ENCODE measurements at places on chromosomes 1 and 21.
A peak's percentile ranks its signal among the peaks of the same experiment; 100 is the strongest.

DNA sequence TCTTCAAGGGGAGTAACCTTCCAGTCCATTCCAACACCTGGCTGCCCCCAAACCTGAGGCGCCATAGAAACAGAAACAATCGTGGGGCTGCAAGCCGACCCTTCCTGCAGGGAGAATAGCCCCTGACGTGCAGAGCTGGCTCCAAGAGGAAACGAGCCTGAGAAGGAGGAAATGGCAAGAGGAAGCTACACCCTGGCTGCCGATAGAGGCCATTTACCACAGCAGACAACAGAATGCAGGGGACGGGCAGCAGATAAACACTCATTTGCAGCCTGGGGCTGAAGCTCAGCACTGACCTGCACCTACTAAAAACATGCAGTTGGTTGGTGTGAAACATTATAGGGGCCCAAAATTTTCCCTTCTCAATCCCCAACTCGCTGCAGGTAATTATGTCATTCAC lies 8.7 kb upstream of the TDRD10 start:
- DNase-seq = no peak

DNA sequence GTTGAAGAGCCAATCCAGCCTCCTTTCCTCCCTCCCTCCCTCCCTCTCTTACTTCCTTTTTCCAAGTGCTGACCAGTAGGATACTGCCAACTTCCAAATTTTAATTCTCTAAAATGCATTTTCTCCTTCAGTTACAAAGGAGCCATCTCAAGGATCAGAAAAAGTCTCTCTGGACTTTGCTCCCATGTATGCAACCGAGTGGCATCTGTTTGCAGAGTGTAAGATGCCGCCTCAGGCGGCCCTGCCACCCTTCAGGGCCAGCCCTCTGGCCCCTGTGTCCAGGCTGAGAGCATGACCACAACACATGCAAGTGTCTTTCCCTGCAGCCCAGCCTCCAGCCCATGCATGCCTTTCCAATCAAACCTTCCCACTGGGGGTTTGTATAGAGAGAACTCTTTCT lies 205.3 kb upstream of the RAB4A start:
- DNase-seq = no peak

DNA sequence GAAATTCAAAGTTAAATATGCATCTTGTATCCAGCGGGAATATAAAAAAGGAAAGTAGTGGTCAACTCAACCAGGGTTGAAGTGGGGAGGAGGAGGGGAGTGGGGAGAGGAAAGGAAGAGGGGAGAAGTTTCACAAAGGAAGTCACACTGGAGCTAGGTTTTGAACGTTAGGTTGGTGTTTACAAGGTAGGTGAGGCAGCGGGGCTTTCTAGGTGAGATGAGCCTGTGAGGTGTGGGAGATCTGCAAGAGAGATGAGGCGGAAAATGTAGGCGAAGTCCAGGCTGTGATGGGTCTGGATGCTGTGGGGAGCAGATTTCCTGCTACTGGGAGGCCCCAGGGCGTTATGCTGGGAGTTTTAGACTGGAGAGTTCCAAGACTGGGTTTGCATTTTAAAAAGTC lies 36.1 kb upstream of the IL20 start:
- no peak for DNase-seq

DNA sequence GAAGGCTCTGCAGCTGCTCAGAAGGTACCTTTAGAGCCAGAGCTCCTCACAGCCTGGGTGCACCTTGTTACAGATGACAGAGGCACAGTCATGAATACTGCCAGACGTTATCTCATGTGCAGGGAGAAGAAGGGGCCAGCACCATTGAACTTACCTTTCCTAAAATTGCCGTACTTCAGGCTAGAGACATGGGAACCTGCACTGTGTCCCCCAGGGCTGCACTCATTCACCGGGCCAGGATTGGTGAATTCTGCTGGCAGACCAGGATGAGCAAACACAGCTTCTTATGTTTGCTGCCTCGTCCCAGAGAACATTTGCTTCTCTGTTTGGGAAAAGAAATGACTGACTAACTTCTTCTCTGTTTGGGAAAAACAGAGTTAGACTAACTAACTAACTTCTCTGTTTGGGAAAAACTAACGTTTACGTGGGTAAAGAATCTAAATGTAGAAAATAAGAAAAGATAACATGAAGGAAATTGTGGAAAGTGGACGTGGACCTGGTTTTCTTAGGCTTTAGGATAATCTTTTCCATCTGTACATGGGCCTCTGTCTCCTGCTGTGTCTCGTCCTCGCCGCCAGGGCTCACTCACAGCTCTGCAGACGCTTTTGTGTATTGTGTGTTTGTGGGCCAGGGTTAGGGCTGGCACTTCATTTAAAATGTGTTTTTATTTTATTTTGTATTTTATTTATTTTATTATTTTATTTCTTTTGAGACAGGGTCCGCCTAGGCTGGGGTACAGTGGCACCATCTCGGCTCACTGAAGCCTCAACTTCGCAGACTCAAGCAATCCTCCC lies 9.9 kb downstream of the OBSCN start:
- no peak for DNase-seq

GRCh38 chr1:65435987-65436386 lies 15.5 kb downstream of the LEPR start:
- no peak for DNase-seq

GRCh38 chr1:38084113-38084512 lies 37.5 kb upstream of the POU3F1 start:
- no peak for DNase-seq

DNA sequence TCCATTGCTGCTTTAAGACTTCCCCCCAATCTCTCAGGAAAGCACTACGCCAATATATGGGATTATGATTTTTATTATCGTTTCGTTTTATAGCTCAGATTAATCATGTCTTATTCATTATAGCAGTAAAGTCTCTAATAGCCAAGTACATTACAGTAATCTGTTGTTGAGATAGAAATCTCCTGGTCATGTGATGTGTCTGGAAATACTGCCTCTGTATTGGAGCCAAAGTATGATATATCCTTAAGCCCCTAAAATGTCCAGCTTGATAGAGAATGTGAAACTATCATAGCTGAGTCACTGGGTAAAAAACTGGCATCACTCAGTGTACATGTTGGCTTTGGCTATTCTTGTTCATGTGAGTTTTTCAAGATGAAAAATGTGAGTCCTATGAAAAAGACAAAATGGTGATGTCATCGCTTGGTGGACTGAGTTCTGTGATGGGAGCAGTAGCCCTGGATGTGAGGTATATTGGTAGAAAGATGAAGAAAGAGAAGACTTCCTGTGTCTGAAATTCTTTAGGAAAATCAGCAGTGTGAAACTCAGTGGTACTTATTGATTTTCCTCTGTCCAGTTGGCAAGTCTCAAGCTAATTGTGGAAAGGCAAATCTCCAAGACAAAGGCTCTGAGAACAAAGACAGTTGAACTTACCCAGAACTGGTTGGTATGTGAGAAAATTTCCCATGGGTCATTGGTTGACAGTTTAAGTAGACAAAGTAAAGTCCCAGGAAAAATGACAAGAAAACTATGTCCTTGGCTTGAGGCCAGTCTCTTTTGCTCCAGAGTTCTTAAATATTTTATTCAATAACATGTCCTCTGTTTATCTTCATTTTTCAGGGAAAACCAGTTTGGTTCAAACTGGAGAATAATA lies 76.2 kb downstream of the BRINP2 start:
- no peak for DNase-seq

GRCh38 chr1:41414296-41414695 lies 53.1 kb downstream of the FOXO6 start:
- DNase-seq = no peak

DNA sequence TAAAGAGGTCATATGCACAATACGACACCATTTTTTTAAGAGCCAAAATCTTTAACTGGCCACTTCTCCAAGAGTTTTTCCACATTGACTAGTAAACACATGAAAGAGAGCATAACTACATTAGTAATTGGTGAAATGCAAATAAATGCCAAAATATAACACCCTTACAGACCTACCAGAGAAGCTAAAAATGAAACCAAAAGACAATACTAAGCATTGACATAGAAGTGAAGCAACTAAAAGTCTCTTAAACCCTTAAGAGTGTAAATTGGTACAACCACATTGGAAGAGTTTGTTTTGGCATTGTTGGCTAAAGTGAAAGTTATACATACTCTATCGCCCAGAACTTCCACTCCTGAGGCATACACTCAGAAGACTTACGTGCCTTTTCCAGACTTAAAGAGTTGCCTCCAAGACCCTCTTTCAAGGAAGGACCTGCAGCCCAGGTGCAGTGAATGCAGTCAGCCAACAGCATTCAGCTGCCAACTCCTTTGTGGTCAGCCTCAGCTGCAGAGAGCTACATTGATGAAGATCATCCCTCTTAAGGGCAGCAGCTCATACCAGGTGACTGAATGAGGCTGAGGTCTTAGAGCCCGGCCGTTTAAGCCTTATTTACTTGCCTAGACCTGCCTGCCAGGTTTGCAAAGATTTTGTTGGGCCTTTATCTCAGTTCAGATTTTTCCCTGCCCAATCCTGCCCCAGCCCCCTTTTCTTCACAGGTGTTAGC lies 839.1 kb upstream of the ADGRL2 start:
- no peak for DNase-seq

- peak; percentile 44 for DNase-seq
These were observed 5.8 kb upstream of the CHI3L2 start for GRCh38 chr1:111221633-111222291.

GRCh38 chr21:16086936-16087335 lies 357.2 kb downstream of the USP25 start:
- DNase-seq = no peak

- DNase-seq = peak; percentile 53
These were observed 13.7 kb downstream of the DHRS3 start for GRCh38 chr1:12604114-12604874.

DNA sequence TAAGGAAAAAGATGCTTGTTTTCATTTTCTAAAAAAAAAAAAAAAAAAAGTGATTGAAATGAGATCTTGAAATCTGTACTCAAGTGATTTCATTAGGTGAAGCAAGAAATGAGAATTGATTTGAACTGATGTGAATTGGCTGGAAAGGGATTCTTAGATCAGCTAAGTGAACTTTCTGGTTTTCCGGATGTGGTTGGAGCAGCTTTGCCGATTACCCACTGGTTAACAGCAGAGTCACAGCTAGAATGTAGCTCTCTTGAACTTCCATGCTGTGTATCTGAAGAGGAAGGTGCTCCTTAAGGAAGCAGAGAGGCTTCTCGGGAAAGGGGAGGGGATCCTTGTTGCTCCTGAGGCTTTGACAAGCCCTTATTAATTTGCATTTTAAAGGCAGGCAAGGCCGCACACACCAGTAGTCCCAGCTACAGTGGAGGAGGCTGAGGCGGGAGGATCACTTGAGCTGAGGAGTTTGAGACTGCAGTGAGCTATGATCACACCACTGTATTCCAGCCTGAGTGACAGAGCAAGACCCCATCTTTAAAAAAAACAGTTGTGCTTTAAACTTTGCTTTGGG lies 28.7 kb upstream of the PWP2 start:
- no peak for DNase-seq

DNA sequence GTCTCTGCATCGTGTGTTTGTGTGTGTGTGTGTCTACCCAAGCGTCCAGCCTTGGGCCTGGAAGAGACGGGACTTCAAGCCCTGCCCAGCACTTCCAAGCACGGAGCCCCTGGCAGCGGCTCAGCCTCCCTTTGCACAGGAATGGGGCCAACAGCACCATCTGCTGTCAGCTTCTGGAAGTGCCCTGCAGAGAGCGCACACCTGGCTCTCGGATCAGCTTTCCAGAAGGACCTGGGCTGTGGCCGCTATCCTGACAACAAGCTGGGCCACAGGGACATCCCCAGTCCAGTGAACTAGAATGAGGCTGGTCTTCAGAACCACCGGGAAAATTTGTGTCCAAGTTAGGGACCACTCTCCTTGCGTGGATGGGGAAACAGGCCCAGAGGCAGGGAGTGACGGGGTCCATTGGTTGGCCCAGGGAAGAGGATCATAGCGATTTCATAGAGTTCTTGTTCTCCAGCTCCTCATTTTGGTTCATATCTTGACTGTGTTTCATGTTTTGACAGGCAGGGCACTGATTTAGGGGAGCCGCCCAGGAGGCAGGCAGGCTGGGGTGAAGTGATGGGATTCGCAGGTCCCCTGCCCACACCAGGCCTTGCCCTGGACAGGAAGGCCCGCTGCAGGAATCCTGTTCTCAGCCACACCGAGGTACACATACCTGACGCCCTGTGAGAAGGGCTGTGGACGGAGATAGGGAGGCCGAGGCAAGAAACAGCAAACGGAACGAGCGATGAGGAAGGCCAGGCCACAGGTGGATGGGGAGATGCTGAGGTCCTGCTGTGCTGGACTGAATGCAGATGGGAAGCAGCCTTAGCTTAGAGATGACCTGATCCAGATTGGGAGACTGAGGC lies 38.4 kb downstream of the TAS1R2 start:
- DNase-seq = peak; percentile 50

DNA sequence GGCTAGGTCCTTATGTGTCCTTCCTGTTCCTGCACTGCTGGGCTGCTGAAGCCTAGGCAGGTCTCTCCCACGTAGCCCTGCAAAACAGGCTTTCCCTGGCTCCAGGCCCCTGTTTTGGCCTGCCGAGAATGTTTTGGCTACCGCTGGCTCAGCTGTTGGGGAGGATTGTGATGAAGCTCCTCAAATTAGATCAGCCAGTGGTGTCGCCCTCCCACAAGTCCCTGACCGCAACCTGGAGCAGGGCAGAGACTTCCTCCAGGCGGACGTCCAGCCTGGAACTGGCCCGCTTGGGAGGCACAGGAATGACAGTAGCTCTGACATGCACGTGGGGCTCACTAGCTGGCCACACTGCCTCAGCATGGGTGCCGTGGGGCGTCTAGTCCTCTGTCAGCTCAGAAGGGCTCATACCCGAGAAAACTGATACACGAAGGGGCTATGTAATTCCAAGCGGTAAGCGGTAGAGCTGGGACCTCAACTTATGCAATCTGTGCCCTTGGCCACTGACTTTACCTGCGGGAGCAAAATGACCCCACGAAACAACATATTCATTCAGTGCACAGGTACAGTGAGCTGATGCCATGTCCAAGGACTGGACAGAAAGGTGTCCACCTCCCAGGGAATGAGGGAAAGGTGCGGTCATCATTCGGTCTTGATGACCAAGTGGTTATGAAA lies 26.6 kb downstream of the DHRS3 start:
- DNase-seq = no peak

DNA sequence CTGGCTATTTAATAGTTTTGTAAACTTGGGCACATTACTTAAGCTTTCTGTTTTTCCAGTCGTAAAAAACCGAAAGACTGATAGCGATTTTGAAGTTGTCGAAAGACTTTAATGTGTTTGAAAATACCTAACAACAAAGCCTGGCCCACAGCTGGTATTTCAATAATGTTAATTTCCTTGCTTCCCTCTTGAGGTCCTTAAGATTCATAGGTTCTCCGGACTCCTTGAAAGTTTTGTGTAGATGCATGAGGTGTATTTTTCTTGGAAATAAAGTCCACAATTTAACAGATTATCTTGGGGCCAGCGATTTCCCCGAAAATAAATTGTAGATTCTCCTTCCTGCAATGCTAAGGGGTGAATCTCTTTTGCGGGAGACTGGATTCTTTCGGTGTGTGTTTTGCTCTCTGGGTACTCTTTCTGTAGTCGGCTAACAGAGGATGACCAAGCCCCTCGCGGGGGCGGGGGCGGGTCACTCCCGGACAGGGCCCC lies 735 bp upstream of the YTHDF2 start:
- no peak for DNase-seq

DNA sequence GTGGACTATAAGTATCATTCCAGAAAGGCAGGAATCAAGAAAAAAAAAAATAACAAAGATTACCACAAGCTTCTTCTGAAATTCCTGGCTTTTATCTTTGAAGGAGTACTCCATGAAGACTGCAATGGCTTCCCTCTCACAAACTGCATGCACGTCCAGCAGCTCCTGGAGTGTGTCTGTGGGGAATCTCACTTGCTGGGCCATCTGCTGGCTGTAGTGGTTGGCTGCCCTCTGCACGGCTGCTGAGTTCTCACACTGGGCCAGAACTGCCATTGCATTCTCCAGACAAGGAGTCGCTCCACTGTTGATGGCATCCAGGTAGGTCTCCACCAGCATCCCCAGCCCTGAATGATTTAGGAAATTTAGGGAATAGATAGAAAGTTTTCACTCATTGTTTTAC lies 23.3 kb upstream of the GBP2 start:
- no peak for DNase-seq
